ENCODE measurements at places on chromosomes 3 and 15. TPM values are rescaled to one million over a fixed set of nuclear protein-coding genes. Genes with fewer than 3 reads are reported as not detected.

CCDC191 gene
- 5.7 TPM for total RNA-seq

GRCh38 chr15:99980752-99981151 lies 247.5 kb upstream of the LYSMD4 start:
- H3K27ac ChIP-seq: no peak overlapping the region
- no peaks in the 10 kb centered on the region for H3K36me3 ChIP-seq
- H3K27me3 ChIP-seq: no peaks in the 10 kb centered on the region
- no peak for DNase-seq
- no peak overlapping the region for H3K4me3 ChIP-seq

CISH gene
- 14.7 TPM for total RNA-seq

TMEM39A gene
- 46.1 TPM for total RNA-seq

KLHL24 gene
- total RNA-seq: 108 TPM

GRCh38 chr3:14512281-14512941 lies 27.7 kb downstream of the GRIP2 start:
- no peaks in the 10 kb centered on the region for H3K4me1 ChIP-seq
- no peak overlapping the region for H3K4me3 ChIP-seq
- no peaks in the 10 kb centered on the region for H3K27me3 ChIP-seq
- DNase-seq: no peak
- H3K36me3 ChIP-seq: no peaks in the 10 kb centered on the region
- H3K27ac ChIP-seq: no peak overlapping the region

- H3K36me3 ChIP-seq: no peaks in the 10 kb centered on the region
- no peaks in the 10 kb centered on the region for H3K27me3 ChIP-seq
- H3K27ac ChIP-seq: no peak overlapping the region
- DNase-seq: no peak
These were observed 36.3 kb downstream of the DUT start for GRCh38 chr15:48367483-48367882.

GRCh38 chr3:98521897-98522543 lies 682 bp downstream of the CLDND1 start:
- H3K36me3 ChIP-seq: peaks cover 35% of the 10 kb centered on the region
- peaks cover 60% of the 10 kb centered on the region for H3K4me1 ChIP-seq
- H3K27ac ChIP-seq: peak overlapping the region; percentile 97
- H3K27me3 ChIP-seq: no peaks in the 10 kb centered on the region
